ENCODE measurements at places on chromosomes 5 and 9.

DNA sequence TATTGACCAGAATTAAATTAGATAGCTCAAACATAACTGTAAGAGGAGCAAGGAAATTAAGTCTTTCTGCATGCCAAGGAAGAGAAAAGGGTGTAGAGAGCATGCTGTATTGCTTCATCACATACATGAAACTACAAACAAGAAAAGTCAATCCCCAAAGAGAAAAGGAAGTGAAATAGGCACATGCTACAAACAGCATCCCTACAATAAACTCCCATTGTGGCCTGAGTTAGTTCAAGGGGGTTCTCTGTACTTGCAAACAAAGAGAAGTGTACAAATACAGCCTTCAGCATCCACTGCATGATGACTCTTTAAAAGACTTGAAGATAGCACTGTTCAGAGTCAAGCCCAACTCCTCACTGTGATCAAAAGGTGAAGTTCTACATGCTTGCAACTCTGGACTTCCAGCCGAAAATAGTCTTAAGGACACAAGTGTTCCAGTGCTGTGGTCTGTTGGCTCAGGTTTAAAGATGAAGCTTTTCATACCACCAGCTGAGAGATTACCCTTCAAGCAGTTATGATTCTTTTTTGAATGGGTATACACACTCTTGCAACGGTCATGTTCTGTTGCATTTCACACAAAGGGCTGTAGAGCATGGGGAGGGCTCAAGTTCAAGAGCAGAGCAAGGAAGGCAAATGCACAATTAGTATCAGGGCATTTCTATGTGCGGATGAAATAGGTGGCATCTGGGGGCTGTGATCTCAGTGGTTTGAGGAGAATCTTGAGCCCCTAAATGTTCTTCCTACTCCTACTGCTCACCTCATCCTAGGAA lies 534.5 kb downstream of the EBF1 start:
- DNase-seq, result no peak

DNA sequence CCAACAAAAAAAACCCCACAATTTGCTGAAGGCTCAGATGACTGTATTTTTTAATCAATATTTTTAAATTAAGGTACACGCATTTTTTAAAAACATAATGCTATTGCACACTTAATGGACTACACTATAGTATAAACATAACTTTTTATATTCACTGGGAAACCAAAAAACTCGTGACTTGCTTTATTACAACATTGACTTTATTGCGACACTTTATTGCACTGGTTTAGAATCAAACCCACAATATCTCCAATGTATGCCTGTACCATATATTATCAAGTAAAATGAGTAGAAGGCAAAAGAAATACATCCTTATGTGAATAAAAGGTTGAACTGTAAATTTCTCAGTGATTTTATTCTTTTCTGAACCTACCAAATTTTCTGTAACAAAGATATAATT lies 53.7 kb downstream of the RICTOR start:
- DNase-seq, result no peak

DNA sequence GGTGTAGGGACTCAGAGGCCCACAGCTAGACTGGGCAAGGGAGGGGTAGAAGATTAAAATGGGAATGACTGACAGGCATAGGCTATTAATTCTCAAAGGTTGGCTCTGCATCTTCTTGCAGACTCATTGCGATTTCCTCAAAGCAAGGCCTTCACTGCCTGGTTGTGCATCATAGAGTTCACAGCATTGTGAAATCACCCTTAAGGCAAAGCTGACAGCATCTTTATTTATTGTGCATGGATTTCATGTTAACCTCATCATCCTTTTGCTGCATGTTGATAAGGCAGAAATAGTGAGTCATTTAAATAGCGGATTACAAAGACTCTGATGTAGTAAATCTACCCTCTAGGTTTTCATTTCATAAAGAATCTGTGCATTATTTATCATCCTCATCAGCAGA lies 13.6 kb upstream of the PALM2AKAP2 start:
- no peak for DNase-seq

DNA sequence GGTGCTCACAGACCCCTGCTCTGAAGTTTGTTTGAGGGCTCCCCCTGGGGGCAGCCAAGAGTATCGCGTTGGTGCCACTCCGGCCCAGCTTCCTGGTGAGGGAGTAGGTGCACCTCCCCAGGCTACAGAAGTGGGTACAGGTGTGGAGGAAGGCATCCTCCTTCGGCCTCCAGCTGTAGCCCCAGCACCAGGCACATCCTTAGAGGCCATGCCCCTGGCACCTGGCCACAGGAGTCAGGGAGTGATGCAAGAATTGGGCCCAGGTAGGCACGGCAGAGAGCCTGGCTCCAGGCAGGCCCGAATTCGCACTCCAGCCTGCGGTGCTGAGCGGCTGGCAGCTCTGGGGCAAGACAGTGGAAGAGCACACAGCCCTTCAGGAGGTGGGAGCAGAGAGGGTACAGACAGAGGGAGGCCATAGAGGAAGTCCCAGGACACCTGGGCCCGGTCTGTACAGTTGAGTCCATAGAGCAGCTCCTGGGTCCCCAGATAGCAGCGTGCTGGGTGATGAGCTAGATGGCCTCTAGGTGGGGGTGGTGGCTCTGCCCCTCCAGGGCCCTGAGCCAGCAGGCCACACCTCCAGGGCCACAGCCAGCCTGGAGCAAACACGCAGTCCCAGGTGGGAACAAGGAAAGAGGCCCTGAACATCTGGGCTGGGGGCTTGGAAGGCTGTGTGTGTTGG lies 2.4 kb downstream of the SAPCD2 start:
- DNase-seq, result peak; percentile 91

- peak; percentile 52 for DNase-seq
These were observed 353 bp downstream of the SH3PXD2B start for GRCh38 chr5:172453986-172454357.

DNA sequence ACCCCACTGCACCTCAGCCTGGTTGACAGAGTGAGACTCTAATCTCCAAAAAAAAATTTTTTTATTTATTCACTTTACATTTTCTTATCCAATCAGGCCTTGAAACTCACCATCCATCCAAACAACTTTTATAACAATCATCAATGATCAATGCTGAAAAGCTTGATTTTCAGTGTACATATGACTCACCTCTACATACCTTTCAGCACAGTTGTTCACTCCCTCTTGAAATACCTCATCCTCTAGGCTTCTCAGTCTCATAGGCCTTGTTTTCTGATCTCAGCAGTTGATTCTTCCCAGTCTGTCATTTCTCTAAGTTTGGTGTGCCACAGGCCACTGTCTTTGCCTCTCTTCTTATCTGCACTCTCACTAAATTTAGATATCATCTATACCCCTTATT lies 36.2 kb downstream of the GRIN3A start:
- no peak for DNase-seq

DNA sequence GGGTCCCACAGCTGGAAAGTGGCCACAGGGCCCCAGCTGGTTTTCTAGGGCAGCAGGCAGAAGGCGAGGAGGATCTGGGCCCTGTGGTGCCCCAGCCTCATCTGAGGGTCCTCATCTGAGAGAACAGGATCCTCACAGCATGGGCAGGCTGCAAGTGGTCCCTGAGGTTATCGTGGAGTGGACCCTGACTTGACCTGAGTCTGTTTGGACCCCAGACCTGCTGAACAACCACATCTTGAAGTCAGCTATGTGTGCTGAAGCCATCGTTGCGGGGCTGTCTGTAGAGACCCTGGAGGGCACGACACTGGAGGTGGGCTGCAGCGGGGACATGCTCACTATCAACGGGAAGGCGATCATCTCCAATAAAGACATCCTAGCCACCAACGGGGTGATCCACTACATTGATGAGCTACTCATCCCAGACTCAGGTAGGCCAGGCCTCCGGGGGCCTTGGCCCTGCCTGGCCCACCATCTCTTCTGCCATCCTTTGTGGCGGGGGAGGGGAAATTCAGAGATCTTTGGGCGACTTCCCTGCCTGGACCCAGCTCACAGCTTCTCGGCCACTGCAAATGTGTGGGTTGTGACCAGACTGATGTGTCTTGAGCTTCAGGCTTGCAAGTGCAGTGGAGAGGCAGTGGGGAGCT lies 24.0 kb downstream of the TGFBI start:
- DNase-seq, result no peak

- DNase-seq, result no peak
These were observed 31.2 kb upstream of the DTWD2 start for GRCh38 chr5:119019501-119019900.

DNA sequence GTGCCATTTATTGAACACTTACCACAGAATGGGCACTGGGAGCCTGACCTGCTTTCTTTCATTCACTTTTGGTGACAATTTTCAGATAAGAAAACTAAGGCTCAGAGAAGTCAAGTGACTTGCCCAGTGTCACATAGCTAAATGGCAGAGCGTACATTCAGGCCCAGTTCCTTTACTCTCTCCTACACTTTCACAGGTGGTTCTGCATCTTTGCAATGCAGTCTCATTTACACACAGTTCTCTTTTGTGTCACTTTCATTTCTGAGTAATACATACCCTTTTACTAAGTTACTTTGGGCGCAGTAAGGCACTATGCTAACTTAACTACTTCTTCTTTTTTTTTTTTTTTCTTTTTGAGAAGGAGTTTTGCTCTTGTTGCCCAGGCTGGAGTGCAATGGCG lies 8.3 kb downstream of the NFIL3 start:
- no peak for DNase-seq

GRCh38 chr5:7348168-7348854 lies 47.6 kb upstream of the ADCY2 start:
- DNase-seq, result no peak

- DNase-seq, result peak; percentile 12
These were observed 50.4 kb upstream of the FAM170A start for GRCh38 chr5:119578937-119579336.

DNA sequence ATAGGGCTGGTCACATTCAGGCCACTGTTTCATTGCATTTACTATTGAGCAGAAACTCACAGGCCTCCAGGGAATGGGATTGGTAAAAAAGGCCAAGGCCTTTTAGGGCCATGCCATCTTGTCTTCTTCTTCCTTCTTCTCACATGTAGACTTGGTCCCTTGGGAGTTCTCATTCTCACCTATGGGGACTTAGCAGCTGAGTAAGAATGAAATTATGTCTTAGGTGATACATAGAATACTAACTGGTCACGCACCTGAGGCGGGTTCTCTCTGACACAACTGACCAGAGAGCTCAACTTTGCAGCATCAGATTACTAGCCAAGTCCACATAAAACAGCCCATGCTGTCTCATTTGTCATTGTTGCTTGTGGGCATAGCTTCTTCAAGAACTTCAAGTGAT lies 641.8 kb downstream of the EFNA5 start:
- DNase-seq, result no peak

DNA sequence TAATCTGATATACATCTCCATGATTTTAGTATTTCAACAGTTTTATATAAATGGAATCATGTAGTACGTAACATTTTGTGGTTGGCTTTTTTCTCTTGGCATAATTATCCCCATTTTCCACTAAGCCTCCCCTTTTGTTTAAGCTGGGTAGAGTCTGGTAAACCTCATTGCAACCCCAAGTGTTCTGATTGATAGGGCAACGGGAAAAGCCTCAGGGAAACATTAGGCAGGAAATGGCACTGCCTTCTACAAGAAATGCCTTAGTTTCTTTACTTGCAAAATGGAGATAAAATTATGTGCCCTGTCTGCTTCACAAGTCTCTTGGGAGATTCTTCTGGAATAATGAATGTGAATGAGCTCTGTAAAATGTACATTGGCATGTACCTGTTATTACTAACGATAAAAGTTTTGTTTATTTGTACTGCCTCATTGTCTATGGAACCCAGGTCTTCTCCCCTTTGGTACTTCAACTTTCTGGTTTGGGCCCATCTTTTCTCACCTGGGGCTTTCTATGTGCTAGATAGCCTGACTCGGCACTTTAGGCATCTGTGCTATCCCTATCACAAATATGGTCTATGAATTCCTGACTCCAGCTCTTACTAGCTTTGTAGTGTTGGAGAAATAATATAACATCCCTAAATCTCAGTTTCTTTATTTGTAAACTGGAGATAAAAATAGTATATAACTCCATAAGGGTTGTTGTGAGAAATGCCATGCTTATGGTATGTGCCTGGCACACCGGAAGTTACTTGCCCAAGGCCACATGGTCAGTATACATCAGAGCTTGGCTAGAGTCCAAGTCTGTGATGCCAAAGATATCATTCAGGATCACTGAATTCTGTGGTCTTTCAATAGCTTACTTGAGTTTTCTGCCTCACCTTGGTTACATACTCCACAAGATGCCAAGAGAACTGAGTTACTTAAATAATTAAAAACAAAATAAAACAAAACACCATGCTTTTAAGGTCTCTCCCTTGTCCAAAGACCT lies 48.2 kb upstream of the ZNF169 start:
- DNase-seq, result no peak
